ENCODE measurements at places on chromosomes 3 and 15.

DNA sequence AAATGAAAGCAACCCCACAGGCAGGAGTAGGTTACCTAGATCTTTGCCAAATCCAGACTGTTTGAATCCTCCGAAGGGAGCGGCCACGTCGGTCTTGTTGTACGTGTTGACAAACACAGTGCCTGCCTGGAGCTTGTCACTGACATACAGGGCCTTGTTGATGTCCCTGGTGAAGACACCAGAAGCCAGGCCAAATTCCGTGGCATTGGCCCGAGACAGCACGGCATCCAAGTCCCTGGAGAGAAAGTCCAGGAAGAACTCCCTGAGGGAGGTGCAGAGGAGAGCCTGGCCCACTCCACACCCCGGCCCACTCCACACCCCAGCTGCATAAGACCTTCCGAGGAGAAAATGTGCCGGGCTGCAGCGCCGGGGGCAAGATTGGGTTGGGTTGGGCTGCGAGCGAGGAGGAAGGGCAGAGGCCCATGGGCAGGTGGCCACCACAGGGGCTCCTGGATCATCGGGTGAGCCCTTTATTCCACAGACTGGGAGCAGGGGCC lies 21.8 kb upstream of the SLC41A3 start:
- DNase-seq = no peak

GRCh38 chr3:28700728-28701127 lies 352.1 kb upstream of the AZI2 start:
- DNase-seq = no peak

DNA sequence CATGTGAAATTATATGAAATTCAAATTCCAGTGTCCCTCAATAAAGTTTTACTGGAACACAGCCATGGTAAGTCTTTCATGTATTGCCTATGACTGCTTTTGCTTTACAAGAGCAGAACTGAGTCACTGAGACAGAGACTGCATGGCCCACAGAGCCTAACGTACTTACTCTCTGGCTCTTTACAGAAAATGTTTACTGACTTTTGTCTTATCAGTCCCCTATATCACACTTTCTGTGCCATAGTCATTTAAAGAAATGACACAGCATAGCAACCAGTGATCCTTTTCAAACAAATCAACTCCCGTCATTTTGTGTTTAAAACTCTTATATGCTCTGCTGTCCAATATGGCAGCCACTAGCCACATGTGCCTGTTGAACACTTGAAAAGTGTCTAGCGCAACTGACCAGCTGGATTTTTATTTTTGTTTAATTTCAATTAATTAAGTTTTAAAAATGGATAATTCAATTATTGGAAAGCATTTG lies 129.7 kb upstream of the CDIN1 start:
- no peak for DNase-seq

DNA sequence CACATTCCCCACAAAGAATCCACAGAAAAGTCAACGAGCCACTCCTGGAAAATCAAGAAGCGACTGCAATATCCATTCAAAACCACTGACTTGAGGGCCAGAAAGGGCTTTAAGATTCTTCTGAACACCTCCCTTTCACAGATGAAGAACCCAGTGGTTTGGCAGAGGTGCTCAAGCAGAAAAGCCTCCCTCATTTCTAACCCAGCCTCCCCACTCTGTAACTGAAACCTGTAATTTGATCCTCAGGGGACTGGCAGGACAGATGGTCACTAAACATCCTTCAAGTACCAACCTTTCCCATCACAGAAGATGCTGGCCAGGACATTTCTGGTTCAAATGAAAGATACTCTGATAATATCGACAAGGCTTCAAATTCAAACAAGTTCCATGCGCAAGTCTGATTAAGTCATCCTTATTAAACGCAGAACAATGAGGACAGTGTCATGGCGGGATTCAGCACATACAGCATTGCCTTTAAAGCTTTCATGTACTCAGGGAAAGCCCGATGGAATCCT lies 5.5 kb downstream of the SEMA5B start:
- no peak for DNase-seq

DNA sequence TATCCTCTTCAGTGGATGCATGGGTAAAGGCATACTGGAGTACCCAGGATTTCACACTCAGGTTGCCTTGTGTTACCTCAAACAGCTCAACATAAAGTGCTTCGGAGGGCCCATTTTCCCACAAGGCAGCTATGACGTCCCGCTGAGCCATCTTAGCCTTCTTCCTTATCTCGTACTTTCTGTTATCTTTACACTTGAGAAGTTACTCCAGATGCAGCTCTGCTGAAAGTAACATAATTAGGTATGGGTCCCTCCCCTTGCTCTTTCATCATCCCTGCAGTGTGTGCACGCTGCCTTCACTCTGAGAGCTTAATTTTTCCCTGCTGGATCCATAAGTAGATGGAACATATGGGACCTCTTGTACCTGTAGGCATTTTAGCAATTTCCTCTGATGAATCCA lies 410.3 kb downstream of the AGBL1 start:
- no peak for DNase-seq

GRCh38 chr15:77430652-77431051 lies 10.0 kb downstream of the HMG20A start:
- DNase-seq = no peak

DNA sequence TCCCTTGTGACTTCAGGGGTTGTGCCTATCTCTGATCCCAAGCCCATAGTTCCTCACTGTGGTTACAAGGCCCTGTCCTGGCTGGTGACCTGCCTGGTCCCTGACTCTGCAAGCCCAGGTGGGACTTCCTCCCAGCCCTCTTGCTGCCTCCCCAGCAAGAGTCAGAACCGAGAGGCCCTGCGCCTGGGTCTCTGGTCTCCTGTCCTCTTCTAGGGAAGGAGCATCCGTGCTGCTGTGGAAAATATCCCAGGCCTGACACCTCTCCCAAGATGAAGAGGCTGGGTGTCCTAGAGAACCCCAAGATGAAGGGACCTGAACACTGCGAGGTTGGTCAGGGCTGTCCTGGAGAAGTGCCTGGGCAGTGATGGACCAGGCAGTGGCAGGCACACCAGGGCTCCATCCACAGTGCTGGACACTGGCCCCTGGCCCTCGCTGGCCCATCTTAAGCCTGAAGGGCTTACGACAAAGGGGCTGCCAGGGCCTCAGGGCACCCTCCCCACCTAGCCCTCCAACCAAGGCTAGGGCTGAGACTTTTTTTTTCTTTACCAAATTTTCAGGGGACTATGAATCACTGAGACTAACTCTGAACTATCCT lies 32.7 kb downstream of the PTH1R start:
- no peak for DNase-seq

DNA sequence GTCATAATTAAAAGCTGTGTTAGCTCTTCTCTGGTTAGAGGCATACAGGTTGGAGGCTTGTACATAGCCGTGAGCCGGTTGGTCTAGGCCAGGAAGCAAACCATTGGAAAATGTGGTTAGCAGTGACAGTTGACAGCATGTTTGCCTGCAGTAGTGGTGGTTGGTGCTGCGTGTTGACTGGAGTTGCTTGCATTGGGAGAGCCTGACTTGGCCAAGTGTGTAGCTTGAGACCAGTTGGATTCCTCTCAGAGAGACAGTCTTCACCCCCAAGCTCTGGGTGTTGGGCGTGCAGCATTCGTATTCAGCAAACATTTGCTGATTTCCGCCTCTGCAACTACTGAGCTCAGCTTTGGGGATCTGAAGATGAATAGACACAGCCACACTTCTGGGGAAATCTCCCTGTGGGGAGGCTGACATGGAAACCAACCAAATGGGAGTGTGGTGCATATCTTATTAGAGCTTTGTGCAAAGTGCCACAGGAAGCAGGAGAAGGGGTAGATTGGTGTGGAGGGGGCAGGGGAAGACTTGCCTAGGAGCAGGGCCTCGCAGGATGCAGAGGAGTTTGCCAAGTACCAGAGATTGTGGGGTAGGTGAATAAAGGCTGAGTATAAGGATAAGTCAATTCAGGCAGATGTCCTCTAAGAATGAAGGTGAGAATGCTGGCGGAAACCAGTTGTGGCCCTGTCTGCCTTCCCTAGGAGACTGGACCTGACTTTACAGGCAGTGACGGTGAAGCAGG lies 83.5 kb downstream of the IGF1R start:
- no peak for DNase-seq

DNA sequence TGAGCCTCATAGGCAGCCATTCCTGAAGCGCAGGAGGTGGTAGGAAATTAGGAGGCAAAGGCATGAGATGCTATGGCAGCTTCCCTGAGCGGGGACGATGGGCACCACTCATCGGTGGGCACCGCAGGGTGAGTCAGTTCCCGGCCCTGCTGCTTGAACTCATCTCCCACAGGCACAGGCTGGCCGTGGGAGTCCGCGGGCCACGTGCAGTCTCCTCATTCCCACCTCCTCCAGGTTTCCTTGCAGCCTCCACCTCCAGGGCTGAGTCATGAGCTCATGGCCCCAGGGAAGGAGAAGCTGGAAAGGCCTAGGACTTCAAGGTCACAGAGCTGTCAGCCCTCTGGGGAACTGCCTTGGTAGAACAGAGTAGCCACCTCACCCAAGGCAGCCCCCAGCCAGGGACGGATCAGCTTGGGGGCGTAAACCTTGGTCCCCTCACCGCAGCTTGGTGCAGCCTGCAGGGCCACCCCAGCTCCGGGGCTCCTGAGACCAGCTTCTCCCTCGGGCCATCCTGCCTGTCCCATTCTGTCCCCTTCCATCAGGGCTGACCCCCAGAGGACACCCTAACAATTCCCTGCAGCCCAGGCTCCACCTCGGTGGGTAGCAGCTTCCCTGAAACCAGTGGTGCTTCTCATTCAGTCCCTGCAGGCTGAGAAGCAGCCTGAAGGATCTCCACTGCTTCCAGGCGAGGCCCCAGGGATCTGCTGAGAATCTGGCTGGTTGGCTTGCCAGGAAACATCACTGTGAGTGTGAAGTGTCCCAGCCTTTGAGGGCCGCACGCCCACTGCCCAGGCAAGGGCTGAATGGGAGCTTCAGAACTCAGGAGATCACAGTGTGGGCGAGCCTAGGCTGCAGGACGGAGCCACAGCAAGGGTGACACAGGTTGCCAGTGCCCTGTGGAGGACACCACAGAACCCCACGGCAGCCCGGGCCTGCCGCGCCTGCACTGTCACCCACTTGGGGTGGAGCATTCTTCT lies 150.7 kb upstream of the MEF2A start:
- no peak for DNase-seq

GRCh38 chr15:23897531-23897930 lies 210.4 kb upstream of the NDN start:
- DNase-seq = no peak

- peak; percentile 38 for DNase-seq
These were observed 48.4 kb upstream of the IP6K2 start for GRCh38 chr3:48765376-48765775.

DNA sequence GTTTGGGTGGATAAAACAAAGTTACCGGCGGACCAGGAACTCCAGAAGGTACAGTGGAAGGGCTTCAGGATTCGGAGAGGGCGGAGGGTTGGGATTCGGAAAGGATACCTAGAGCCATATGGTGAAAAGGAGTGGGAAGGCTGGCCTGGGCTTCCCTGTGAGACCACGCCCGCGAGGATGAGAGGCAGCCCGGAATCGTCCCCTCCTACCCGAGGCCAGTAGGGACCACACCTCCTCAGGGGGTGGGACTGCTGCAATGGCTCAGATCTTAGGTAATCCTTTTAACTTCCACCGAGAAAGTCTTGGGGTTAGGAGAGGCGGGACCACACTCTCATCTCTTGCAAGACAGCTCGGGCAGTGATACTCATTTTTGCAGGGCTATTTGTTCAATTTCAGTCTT lies 511.3 kb downstream of the OCA2 start:
- no peak for DNase-seq

- no peak for DNase-seq
These were observed 54.1 kb upstream of the PPIB start for GRCh38 chr15:64216730-64217428.

DNA sequence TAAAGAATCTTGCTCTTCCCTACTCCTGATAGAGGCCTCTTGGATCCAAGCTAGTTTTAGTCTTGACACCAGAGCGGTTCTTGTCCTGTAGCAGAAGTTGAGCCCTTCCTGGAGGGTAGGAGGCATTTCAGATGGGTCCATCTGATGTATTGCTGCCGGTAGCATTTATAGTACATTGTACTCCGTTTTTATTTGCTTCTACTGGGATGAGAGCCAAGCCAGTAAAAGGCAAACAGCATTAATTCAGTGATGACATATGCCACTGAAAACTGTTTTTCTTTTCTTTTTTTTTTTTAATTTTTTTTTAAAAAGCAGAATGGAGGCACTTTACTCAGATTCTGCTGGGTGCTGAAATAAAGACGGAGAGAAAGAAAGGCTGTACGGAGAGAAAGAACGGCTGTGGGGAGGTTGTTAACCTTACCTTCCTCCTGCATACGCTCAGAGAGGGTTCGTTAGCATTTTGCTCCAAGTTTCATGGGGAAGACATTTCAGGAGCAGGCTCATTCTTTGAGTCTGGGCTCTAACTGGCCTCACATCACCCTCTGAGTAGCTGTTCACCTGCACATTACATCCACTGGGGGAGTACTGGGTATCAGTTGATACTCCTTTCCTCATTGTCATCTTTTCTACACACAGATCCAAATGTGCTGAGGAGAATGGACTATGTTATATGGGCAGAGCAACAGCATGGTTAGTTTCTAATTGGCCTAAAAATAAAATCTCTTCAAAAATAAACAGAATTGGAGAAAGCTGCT lies 161.5 kb downstream of the FEZF2 start:
- DNase-seq = no peak

DNA sequence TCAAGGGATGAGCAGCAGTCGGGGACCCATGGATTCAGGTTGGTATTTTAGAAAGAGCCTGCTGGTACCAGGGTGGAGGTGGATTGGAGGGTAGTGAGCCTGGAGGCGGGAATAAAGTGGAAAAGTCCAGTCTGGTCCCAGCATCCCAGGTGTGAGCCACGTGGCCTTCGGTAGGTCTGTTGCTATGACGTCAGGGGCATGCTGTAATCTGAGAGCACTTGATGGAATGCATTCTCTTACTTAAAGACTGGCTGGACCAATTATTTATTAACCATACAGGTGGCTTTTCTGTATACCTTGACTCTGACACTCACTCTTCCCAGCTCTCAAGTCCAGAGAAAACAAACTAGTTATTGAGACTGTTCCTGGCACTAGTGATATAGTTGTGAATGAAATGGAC lies 389.9 kb upstream of the RGMA start:
- DNase-seq = no peak

DNA sequence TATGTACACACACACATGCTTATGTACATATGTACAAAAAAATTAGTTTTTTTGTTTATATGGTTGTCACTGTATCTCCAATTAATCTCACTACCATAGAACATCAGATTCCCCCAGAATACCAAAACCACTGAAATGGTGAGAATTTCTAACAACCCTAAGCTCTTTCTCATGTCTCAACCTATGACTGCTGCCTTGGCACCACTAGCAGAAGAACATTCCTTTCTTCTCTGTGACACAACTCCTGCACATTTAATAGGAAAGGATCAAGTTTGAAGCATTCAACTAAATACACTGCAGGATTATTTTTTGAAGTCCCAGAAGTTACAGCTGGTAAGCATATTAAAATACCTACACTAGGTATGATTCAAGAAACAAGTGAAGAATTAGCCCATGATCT lies 109.6 kb downstream of the FAM174B start:
- DNase-seq = no peak

- DNase-seq = no peak
These were observed 2.9 kb upstream of the KCTD6 start for GRCh38 chr3:58488967-58489366.

DNA sequence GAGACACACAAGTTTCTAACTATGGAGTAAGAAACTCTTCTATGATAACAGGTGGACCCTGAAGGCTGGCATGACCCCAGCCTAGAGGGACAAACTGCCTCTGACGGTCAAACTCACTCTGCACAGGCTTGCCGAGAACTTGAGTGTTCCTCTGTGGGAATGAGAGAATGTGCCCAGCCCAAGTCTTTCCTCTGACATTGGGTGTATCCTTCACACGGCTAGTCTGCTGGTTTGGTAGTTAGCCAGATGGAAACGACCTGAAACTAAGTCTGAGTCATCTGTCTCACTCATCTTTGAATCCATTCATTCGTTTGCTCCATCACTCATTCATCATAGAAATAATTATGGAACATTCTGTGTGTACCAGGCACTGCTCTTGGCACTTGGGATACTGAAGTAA lies 198.4 kb downstream of the ATP10A start:
- no peak for DNase-seq
